ENCODE measurements at places on chromosomes 5 and 9.

DNA sequence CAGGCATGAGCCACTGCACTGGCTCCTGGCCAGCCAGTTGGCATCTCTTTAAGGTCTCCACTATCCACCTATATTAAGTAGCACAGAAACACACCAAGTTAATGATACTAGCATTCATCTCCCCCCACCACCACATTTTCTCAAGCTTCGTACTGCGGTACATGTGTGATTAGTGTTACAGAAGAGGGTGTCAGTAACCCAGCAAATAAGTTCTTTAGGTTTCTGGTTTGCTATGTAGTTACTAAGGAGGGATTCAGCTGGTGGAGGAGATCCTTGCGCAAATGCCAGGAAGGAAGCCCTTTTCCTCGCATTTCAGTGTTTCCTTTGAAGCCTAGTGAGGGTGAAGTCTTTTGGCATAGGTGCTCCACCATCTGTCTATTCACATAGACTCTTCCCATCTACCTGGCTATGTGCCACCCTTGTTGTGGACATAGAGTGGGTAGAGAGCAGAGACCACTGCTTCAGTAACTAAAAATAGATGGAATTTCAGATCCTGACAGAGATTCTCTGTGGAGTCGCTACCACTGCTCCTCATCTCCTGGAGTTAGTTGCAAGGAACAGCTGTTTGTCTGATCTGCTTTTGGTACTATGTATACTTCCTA lies 16.7 kb downstream of the UBE2D2 start:
- no peak for DNase-seq

- DNase-seq: no peak
Measured at GRCh38 chr5:180235846-180236245, 26.8 kb upstream of the RASGEF1C start.

DNA sequence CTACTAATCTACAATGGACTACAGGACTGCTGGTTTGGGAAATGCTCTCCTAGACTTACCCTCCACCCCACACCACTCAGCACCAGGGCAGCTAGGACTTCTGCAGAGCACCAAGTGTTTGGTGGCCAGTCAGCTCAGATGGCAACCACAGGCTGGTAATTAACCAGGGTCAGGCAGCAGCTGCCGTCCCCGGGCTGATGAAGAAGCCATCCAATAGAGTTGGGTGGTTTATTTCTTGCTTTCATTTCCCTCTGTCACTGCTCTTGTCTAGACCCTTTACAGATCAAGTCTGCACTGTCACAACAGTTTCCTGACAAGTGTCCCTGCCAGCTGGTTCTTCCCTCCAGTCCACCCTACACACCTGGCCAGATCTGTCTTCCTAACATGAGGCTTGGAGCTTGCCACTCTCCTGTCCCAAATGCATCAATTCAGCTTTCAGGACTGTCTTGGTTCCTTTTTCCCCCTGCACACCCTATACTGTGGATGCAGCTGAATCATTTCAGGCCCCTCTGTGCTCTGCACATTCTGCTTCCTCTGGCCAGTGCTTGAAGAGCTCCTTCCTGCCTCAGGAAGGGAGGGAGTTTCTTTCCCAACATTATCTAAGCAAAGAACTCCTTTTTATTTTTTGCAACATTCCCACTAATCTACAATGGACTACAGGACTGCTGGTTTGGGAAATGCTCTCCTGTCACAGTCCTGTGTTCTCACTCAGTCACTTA lies 30.2 kb upstream of the HSPA9 start:
- DNase-seq: no peak

DNA sequence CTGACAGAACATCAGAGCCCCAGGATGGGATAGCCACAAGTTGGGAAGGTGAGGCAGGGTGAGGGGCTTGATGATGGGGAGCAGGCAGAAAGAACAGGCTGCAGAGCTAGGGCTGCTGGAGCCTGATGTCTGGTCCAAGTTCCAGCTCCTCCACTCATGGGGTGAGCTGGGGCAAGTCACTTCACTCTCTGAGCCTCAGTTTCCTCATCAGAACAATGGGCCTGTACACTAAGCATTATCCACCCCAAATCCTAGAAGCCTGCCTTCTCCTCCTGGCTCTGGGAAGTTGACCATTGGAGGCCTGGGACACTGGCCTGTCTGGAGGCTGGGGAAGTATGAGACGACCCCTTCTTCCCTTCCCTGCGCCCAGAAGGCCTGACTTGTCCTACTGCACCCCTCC lies 51.8 kb upstream of the PSD2 start:
- no peak for DNase-seq

- peak; percentile 81 for DNase-seq
Measured at GRCh38 chr5:16916262-16916878, 19.7 kb downstream of the MYO10 start.

DNA sequence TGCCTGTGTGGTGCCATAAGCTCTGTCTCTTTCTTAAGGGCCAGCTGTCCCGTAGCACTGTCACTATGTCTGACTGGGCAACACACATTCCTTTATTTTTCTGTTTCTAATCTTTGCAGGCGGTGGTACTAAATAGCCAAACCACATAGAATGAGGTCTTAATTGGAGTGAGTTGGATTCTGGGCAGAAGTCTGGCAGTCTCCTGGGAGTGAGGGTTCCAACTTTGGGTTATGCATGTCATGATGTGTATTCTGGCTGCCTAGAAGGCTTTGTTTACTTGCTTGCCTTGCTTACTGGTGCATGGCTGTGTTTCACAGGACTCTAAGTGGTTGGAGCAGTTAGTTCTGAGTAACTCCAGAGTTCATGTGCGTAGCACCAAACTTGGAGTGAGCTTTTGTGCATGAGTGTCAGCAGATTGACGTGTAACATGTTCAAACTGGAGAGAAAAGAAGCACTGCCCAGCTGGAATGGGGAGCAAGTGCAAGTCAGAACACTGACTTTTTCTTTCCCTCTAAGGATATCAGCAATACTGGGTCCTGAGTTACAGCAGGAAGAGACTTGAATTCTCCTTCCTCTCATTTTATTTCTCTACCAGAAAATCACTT lies 185.8 kb downstream of the PCSK1 start:
- DNase-seq: no peak

GRCh38 chr9:137007108-137007815 lies 10.9 kb upstream of the CLIC3 start:
- DNase-seq: no peak

GRCh38 chr5:52800394-52801213 lies 12.9 kb downstream of the ITGA1 start:
- peak; percentile 72 for DNase-seq

DNA sequence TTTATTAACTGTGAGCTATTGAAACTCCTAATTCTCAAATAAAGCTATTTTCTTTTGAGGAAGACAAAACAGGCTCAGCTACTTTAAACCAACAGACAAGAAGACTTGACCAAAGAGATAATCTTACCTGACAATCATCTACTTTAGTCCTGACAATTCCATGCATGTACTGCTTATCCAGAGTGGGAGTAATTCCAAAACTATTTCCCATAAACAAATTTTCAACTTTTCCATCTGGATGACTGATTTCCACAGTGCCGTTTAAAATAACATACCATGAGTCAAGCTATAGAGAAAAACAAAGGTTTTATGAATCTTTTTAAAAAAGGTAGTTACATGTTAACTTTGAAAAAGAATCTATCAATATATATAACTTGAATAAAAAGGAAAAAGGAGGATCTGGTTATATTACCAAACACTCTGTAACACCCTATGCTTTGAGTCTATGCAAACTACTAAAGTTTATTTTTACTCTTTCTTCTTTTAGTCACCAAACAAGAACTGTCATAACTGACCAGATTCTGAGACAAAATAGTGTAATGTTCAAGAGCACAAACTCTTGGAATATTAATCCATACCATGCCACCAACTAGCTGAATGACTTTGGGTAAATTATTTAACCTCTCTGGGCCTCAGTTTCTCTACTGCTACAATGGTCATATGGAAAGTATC lies 129.7 kb downstream of the RAPGEF6 start:
- no peak for DNase-seq

GRCh38 chr9:12859704-12860251 lies 85.0 kb downstream of the LURAP1L start:
- no peak for DNase-seq

DNA sequence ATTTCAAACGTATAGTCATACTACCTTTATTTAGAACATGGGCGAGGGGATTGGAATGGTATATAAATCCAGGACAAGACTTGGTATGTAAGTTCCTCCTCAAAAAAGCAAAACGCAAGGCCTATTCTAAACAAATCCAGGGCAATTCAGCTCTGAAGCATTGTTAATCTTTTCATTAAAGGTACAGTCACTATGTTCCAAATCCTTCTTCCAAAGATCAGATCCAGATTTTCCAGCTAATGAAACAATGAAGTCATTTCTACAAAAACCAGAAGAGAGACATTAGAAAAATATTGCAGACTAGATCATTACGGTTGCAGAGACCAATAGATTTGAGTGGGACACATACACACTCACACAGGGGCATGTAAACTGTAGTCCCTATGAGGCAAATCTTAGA lies 116.1 kb upstream of the BNC2 start:
- DNase-seq: no peak

DNA sequence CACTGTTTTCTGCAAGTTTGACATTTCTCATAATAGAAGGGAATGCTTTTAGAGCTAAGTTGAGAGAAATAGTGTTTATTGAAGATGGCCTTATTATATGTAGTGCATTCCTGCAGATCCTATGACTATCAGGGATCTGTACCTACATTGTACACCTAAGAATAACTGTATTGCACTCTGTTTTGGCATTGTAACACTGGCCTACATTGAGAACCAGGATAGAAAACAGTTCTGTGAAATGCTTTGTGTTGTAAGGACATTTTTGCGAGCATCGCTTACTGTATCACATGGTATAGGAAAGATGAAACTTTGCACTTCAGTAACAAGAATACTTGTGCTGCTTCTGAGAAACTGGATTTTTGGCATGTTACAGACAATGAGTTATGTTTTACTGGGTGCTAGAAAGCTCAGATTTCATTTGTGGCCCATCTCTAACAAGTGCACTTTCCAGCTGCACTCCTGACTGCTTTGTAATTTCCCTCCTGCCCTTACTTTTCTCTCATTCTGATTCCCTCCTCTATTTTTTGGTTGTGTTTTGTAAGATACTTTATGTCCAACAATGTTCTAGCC lies 30.6 kb downstream of the C9orf85 start:
- DNase-seq: no peak

- DNase-seq: peak; percentile 98
Measured at GRCh38 chr9:87713278-87713987, 12.5 kb upstream of the CTSL start.

- no peak for DNase-seq
Measured at GRCh38 chr9:136939431-136939995, 5.0 kb downstream of the FBXW5 start.

DNA sequence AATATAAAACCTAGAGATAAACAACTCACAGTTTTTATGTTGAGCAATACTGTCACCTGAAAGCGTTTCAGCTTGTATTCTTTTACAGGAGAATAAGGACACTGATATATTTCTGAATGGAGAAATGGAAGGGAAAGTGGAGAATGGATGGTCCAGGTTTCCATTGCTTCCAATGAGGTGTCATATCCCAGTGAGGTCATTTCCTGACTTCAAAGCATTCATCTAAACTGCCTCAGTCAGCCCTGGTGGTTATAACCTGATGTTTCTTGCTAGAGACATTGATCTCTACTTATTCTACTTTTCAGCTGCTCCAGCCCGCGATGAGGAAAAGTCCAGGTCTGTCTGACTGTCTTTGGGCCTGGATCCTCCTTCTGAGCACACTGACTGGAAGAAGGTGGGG lies 2.6 kb downstream of the GABRA1 start:
- DNase-seq: no peak

- DNase-seq: no peak
Measured at GRCh38 chr5:60961685-60962084, 16.7 kb downstream of the NDUFAF2 start.

GRCh38 chr5:150266871-150267291 lies 22.7 kb downstream of the CAMK2A start:
- DNase-seq: no peak

GRCh38 chr9:21295992-21296391 lies 9.1 kb downstream of the IFNA5 start:
- no peak for DNase-seq

GRCh38 chr5:181217111-181217802 lies 5.8 kb upstream of the TRIM41 start:
- DNase-seq: no peak

DNA sequence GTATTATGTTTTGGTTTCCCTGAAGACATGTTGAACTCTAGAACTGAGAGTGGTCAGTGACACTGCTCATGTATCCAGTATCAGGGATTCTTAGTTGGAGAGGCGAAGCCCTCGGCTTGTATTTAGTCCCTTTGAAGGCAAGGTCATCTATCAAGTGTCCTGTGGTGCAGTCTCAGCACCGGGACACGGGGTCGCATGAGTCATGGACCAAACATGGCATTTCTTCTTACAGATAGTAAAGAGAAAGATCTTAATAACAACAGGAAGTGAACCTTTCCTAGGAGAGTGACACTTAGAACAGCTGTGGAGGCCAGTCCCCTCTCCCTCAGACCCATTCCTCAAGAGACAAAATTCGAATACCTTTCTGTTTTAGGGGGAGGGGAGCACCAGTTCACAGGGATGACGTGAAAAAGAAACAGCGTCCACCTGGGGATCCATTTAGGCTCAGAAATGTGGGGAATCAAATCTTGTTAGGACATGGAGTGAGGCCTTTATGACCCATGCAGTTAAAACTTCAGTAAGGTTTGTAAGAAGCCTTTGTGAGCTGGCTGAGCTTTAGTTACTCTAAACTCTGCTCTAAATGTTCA lies 86.5 kb downstream of the ADGRV1 start:
- no peak for DNase-seq

DNA sequence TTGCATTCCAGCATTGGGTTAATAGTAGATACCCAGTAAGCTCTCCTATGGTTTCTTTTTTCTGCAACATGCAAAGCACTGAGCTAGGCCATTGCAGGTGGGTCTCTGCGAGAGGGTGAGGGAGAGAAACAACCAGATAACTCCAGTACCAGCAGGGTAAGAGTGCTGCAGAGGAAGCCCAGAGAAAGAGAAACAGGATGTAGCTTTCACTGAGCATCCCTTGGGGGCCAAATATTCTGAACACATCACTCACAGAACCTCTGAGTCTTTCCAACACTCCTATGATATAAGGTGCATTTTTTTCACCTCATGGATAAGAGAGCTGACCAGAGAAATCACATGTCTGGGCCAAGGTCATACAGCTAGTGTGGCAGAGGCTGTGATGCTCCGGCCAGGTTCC lies 76.7 kb downstream of the TRIM32 start:
- no peak for DNase-seq

GRCh38 chr5:164090358-164090757 lies 584.9 kb downstream of the MAT2B start:
- DNase-seq: no peak

GRCh38 chr9:118782790-118783463 lies 586.3 kb downstream of the BRINP1 start:
- no peak for DNase-seq

DNA sequence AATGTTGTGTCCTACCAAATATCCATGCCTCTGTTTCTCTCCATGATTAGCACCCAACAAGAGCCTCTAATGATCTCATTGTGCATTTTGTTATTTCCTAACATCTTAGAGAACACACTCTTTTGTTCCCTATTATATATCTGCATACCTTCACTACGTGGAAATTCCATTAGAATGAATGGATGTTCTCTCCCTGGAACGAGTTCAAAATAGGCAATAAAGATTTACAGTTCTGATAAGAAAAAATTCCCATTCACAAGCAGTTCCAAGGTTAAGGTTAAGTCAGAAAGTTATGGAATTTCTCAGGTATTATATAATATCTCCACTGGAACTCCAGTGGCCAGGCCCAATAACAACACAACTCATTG lies 83.7 kb downstream of the TRPM6 start:
- DNase-seq: no peak

GRCh38 chr5:35598707-35599370 lies 18.8 kb upstream of the SPEF2 start:
- no peak for DNase-seq

- DNase-seq: no peak
Measured at GRCh38 chr9:100774326-100774725, 196.4 kb downstream of the CAVIN4 start.
